ENCODE measurements at places on chromosomes 3 and 15.

- DNase-seq: peak; percentile 45
Measured at GRCh38 chr3:45253316-45253715, 27.2 kb upstream of the TMEM158 start.

GRCh38 chr15:50786871-50787270 is 21.4 kb upstream of the SPPL2A start:
- peak; percentile 3 for DNase-seq

- no peak for DNase-seq
Measured at GRCh38 chr3:16350597-16351318, 85.7 kb downstream of the OXNAD1 start.

DNA sequence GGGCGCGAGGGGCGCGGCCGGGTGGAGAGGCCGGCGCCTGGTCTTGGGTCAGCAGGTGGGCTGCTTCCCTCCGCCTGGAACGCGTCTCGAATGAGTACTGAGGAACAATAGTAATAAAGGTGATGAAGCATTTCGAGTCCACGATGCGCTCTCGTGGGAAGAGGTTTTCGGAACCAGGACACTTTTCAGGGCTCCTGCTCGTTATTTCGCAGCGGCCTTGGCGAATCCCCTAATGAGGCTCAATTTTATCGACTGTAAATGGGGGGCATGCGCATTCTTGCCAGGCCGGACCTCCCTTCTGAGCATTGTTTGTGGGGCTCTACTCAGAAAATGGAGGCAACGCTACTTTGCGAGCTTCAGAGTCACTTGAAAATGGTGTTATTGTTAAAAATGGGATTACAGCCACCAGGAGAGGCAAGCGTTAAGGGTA is 1.2 kb downstream of the NR2C2 start:
- peak; percentile 22 for DNase-seq

DNA sequence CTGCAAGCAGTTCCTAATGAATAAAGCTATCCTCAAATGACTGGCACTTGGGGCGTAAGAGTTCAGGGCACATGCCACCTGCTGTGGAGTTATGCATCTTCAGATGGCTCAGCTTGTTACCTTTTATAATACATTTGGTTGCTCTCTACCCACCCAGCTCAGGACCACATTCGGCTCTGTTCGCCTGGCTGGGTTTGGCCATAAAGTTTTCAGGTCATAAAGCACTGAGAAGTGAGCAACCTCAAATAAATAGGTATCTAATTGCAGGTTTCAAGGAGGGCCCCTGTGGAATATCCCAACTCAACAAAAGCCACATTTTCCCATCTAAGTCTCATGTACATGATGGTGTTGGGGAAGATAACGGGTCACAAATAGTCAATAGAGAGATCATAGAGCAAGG is 727.3 kb downstream of the GRM7 start:
- no peak for DNase-seq

GRCh38 chr3:197953325-197953724 is 3.3 kb downstream of the RPL35A start:
- no peak for DNase-seq

- no peak for DNase-seq
Measured at GRCh38 chr3:11467875-11468274, 175.8 kb downstream of the VGLL4 start.

DNA sequence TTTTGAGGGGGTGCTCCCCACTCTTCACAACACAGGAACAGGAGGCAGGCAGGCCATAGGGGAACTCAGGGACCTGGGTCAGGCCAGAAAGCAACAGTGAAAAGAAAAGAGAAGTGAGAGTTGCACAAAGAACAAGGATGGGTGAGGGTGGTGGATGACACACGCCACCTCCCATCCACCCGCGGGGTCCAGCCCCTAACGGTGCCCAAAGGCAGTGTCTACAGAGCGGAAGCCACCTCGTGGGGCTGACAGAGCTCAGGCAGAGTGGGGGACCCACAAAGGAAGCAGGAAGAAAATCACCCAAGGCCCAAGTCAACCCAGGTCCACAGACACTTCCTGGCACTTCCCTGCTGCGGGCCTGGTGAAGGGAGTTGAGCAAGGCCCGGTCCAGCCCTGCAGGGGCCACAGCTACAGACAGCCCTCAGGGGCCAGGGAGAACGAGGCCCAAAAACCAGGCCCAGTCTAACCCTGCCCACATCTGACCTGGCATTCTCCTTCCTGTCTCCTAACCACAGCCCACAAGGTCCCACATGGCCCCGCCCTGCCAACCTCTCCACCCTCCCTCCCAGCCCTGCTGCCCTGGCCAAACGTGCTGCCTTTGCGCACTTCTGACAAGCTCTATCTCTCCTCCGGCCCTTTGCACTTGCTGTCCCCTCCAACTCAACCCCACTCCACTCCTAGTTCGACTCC is 5.9 kb downstream of the NUP210 start:
- no peak for DNase-seq

DNA sequence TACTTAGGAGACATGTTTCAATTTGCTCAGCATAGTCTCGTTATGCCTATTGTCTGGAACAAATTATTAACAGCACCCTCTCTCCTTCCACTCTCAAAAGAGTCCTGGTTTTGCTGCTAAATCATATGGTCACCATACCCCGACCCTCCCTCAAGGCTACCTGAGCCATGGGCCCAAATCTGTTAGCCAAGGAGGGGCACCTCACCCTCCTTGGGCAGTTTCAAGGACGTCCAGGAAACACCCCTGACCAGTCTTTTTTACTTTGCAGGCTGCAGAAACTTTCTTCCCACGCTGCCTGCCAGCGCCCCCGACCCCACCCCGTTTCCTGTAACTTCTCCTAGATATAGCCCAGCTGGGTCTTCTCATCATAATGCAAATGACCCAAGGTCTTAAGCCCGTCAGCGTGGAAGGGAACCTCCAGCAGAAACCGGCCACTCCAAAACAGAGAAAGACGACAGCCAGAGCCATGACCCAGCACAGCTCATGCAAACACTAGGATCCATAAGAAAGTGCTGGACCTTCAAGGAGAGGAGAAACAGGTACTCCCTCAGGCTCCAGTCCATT is 62.3 kb downstream of the ADCY5 start:
- DNase-seq: no peak

DNA sequence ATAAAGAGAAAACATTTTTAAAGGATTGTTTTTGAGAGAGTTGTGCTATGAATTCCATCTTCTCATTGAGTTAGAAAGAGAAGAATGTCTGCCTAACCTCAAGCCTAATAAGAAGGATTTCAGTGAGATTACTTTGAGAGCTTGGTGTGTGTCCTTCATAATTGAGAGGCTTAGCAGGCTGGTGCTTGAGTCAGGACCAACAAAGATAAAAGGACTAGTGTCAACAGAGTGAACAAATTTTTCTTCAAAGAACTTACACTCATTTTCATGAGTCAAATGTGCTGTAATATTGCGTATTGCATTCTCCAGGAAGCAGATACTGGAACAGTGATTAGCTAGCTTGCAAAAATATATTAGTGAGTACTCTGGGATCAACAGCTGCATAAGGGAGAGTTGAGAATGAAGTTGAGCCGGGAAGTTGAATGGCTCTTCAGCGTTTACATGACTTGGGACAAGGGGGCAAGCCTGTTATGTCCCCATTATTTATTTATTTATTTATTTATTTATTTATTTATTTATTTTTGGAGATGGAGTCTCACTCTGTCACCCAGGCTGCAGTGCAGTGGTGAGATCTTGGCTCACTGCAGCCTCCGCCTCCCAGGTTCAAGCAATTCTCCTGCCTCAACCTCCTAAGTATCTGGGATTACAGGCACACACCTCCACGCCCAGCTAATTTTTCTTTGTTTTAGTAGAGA is 37.5 kb upstream of the SLITRK3 start:
- peak; percentile 14 for DNase-seq

- DNase-seq: peak; percentile 73
Measured at GRCh38 chr15:56243163-56244037, at the start of gene RFX7. Gene RFX7 (minus strand): TSS chr15:56243879. CDS start chr15:56243285, 594 bp downstream.

Measured in iris pigment epithelial cell (primary cell).